ENCODE measurements at places on chromosomes 3 and 15.

- no peak for DNase-seq
These were observed 76.3 kb upstream of the FAM98B start for GRCh38 chr15:38377636-38378035.

DNA sequence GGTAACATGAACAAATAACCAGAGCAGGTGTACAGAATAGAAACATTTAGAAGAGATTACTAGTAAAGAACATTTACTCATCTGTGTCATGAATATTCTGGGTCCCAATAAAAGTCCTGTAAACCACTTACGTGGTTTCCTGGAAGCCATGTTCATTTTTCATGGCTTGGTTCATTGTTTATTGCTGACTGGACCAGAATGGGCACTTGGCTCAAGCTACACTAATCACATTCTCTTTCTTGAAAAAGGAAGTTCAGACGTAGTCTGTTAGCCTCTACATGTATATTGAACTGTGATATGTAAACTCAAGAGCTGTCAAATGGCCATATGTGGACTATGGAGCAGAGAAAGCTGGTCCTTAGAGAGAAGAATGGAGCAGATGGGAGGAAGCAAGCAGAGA, 138.3 kb upstream of the FAM3D start:
- no peak for DNase-seq

- DNase-seq = no peak
These were observed 52.3 kb upstream of the BNIP2 start for GRCh38 chr15:59741274-59741906.

- no peak for DNase-seq
These were observed 119.5 kb downstream of the MYLK start for GRCh38 chr3:123764647-123765046.
